ENCODE measurements at places on chromosomes 3 and 15.

DNA sequence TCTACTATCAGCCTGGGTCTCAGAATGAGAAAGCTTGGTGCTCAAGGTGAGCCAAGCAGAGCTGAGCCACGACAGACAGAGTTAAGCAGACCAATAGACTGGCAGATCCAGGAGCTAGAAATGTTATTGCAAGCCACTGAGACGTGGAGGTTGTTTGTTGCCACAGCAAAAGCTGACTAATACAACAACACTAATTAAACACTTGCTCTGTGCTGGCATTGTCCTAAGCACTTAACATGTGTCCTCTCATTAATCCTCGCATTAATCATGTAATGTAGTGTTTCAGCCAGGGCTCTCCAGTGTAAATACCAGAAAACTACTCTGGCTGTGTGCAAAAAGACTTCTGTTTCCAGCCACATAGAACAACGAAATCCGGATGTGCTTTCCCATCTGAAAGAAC, 11.6 kb upstream of the SPSB4 start:
- DNase-seq, result no peak

DNA sequence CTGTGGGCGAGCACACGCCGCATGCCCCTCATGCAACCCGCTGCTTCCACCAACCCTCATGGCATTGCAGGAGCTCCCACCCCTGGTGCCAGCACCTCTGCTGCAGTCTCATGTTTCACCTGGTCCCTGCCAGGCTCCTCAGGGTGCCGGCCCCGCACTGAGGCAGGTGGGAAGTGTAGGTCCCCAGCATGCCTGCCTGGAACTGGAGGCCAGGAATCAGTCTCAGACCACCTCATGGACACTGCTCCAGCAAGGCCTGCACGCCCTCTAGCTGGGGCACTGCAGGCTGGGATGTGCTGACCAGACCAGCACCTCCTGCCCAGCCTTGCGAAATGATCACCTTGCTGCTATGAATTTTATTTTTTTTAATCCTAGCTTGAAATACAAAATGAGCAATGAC, 39.1 kb downstream of the OCA2 start:
- DNase-seq, result no peak

GRCh38 chr3:140198242-140198641, 263.3 kb downstream of the CLSTN2 start:
- DNase-seq, result no peak

DNA sequence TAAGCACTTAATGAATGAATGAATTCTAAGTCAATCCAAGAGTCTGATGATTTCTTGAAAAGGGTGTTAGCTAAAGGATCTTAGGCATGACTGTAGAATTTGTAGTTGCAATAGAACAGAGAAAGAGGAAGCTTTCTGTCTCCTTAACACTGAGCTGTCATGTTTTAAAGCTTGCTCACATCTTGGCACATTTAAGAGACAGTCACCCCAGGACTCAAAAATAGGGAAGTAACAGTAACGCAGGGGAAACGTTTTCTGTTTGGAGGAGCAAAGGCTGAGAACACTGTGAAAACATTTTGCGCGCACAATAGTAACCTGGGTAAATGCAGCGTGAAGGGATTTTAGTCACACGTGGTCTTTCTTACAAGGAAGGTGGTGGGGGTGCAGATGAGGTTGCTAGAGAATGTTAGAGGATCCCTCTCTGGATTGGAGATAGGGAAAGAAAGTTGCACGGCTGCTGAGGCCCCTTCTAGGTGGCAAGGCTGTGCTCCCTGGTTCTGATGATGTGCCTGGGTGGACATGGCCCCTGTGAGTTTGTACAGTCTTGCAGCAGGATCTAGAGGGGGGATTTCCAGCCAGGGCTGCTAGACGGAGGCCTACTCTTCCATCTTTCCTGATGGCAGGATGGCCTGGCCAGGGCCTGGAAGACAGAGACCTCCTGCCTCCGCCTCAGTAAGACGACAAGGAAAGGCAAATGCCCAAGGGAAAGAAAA, 12.0 kb downstream of the STARD5 start:
- no peak for DNase-seq

DNA sequence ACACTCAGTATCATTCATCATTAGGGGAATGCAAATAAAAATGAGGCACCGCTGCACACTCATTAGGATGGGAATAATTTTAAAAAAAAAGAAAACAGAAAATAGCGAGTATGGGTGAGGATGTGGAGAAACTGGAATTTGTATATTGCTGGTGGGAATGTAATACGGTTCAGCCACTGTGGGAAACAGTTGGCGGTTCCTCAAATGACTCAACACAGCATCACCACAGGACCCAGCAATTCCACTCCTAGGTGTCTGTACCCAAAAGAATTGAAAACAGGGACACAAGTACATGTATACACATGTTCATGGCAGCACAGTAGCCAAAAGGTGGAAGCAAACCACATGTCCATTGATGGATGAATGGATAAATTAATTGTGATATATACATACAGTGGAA, 35.2 kb upstream of the RFTN1 start:
- no peak for DNase-seq

DNA sequence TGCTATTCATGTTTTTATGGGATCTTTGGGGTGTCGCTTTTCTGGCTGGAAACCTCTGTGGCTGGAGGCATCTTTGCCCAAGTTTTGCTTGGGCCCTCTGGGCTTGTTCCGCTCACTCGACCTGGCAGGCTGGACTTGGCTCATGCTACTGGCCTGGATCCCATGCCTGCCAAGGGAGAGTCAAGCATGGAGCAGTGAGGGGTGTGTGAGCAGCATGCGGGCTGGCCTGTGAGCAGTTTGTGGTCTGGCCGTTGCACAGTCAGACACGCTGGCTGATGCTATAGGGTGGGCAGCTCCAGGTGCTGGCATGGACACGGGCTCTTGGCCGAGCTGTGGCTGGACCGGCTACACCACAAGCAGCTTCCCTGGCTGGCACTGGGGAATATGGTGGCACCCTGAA, 491.1 kb downstream of the AGBL1 start:
- DNase-seq, result no peak

- no peak for DNase-seq
Measured at GRCh38 chr15:45630917-45631691, 3.7 kb upstream of the SQOR start.

DNA sequence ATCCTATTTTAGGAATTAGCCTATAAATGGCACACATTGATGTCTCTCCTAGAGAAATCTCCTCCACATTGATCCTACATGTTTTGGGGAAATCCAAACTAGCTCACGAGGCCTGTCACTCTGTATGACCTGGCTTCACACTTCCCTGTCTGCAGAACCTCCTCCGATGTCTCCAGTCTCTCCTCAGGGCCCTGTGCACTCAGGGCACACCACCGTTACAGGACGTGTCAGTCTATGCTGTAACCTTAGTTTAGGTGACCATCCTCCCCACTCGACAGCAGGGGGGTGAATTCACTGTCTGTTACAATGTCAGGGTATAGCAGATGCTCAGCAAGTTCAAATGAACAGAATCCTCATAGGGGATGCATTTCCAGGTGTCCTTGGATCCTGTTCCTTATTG, 249.1 kb downstream of the OCA2 start:
- no peak for DNase-seq

- no peak for DNase-seq
Measured at GRCh38 chr15:93997071-93997658, 234.2 kb upstream of the MCTP2 start.

DNA sequence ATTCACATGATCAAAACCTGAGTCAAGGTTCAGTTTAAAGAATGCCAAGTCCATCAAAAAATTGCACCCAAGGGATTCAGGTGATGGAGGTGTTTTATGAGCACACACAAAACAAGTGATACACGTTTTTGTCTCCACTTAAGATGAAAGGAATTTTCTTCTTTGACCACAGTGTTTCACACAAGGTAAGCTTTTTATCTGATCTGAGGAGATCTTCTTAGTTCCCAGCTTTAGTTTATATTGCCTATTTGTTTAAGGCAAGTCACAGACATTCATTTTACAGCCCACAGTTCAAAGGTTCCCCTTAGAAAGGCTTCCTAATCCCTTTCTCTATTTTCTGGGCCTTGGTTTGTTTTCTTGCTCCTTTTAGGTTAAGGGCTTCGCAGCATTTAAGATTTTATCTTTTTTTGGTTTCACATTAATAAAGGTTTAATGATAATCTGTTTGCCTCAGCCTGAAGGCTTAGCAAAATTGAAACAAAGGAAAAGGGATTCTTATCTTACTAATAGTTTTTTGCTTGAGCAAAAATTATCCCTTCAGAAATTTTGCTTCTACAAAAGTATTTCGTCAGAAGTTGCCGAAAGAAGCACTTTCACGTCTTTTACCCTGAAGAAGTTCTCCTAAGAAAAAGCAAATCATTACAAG, 420.5 kb upstream of the NAALADL2 start:
- no peak for DNase-seq

DNA sequence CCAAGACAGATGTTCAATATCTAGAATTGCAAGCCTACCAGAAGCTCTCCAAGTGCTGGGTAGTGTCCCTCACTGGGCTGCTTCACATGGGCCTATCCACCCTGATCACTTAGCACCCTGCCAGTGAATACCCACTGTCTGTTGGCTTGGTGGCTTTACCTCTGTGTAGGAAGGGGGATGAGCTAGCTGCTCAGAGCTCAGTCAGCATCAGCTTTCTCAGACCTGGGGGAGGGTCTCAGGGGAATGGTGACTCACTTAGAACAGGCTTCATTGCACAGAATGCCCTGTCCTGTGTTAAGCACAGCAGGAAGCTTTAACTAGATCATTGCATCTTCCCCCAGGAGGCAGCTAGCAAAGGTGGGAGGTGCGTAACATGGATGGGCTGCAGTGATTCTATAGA, 209.8 kb downstream of the PDCD6IP start:
- DNase-seq, result no peak

DNA sequence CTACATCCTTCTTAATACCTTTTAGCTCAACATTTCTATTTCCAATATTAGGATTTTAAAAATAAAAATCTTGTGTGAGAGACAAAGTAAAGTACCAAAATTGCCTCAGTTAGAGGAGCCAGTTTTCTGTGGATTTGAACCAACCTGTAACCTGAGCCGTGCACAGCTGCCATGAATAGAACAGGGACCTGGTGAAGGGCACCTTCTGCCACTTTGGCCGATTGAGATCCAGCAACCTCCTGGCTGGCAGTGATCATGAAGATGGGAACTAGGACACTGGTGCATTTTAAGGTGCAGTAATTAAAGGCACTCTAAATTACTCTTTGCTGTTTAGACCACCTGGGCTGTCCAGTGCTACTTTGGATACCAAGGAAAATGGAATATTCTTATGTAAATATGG, 34.3 kb upstream of the TRAK1 start:
- no peak for DNase-seq

All from cortex of kidney (tissue), 1 donor.